Omental fat pad (tissue), 4 donors: ENCODE measurements at places on chromosomes 3 and 15. TPM values are rescaled to one million over a fixed set of nuclear protein-coding genes. Genes with fewer than 3 reads are reported as not detected.

- DNase-seq = no peak
These were observed 127.6 kb upstream of the ACP3 start for GRCh38 chr3:132189601-132190000.

DNA sequence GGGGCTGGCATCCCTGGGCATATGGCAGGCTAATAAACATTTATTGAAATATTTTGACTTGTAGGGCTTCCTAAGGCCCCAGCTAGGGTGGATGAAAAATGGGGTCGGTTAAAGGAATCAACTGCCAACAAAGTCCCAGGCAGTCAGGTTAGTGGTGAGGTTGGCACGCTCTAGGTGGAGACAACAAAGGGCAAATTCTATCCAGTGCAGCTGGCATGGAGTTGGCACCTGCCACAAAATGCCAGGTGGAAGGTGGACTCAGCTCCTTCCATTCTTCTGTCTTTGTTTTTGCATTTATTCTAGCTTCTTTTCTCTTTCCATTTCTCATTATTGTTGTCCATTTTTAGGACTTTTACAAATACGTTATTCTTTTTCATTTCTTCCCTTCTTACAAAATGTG, 31.0 kb downstream of the LCMT2 start:
- no peak for DNase-seq

Gene FBXO40
- not detected for total RNA-seq

DNA sequence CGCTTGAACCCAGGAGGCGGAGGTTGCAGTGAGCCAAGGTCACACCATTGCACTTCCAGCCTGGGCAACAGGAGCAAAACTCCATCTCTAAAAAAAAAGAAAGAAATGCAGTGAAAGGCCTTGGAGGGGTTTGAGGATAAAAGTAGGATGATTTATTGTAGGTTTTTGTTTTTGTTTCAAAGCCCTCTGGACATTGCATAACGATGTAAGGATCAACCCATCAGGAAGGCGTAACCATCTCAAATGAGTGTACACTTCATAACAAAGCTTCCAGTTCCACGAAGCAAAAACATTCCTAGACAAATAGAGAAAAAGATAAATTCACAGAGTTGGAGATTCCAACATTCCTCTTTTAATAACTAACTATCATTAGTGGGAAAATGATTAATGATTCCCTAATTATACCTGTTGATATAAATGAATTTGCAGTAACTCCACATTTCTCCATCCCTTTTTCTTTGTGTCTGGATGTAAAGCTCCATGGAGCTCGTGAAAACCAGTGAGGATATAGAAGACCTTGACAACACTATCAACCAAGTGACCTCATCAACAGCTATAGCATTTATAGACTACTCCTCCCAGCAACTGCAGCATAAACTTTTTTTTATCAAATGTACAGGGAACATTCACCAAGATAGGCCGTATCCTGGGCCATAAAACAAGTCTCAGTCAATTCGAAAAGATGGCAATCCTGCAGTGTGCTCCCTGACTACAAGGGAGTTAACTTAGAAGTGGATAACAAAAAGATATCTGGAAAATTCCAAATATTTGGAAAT, 48.7 kb upstream of the PPP4R2 start:
- no peak for DNase-seq

DNA sequence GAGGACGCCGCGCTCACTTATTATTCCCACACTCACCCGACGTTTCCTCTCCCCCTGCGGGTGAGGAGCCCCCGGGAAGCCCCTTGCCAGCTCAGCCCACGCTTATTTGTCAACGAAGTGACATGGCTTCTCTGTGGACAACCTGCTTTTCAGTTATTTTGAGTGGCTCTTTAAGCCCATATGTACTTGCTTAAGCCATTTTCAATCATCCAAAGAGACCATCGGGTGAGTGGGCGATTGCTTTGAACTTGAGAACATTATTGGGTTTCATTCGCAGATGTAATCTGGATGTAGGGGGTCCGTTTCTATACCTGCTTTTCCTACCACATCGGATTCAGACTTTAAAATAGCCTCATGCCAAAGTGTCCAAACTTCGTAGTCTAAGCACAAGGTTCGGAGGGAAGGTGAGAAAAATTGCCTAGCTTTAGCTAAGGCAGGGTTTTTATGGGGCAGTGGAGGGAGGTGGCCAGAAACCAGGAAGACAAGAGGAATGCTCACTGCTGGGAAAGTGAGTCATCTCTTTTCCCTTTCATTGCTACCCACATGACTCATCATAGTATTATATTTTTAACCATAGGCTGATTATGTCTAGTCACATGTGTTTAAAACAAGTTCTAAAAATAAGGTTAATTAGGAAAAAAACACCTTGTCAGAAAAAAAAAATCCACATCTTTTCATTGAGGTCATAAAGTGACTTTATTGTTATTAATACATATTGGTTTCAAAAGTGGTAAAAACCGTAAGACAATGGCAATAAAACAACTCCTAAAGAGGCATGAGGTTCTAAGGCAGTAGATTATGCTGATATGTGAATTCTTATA, 773.1 kb upstream of the NR2F2 start:
- DNase-seq = no peak
